ENCODE measurements at places on chromosomes 5 and 9.

GRCh38 chr9:35516479-35516878 is 26.6 kb downstream of the RUSC2 start:
- no peak for DNase-seq

GRCh38 chr9:89639961-89640360 is 35.1 kb downstream of the GADD45G start:
- no peak for DNase-seq

DNA sequence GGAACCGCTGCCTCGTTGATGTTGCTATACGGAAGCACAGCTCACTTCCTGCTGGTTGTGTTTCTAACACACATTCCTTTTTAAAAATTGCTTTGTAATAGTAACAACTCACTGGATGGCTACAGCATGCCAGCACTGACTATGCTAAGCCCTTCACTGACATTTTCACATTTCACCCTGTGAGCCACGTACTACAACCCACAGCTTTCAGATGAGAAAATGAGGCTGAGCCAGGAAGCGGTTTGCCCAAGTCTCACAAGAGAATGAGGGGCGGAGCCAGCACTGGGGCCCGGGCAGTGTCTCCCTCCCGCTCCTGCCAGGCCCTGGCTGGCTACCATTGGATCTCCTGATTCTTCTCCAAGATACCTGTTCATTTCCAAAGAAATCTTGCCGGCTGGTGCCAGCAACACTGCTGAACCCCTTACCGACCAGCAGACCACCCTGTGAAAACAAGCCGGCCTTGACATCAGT is 38.3 kb downstream of the FAM78A start:
- DNase-seq: peak; percentile 59

DNA sequence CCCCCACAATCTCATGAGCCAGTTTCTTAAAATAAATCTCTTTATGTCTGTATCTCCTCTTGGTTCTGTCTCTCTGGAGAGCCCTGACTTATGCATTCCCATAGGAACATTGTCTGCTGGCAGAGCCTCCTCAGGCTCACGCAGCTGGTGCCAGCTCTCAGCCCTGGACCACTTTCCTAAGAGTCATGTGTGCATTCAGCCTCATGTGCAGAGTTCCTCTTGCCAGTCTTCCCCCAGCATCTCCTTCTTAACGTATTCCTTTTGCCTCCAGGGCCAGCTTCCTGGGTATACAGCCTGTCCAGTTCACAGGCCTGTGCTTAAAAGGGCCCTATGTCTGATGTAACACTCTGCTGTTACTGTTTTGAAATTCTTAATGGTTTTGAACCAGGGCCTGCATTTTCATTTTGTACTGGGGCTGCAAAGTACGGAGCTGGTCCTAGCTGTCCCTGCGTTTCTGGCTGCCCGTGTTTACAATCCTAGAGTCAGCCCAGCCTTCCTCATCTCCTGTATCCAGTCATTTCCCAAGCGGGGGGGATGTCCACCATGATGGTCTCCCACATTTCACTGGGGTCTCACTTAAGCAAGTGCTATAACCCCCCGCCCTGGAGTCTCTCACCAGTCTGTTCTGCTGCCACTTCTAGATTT is 18.1 kb downstream of the ANKRD33B start:
- no peak for DNase-seq

GRCh38 chr5:133112026-133112660 is 60.3 kb downstream of the HSPA4 start:
- no peak for DNase-seq

GRCh38 chr9:121660876-121661275 is 9.4 kb downstream of the DAB2IP start:
- DNase-seq: no peak

DNA sequence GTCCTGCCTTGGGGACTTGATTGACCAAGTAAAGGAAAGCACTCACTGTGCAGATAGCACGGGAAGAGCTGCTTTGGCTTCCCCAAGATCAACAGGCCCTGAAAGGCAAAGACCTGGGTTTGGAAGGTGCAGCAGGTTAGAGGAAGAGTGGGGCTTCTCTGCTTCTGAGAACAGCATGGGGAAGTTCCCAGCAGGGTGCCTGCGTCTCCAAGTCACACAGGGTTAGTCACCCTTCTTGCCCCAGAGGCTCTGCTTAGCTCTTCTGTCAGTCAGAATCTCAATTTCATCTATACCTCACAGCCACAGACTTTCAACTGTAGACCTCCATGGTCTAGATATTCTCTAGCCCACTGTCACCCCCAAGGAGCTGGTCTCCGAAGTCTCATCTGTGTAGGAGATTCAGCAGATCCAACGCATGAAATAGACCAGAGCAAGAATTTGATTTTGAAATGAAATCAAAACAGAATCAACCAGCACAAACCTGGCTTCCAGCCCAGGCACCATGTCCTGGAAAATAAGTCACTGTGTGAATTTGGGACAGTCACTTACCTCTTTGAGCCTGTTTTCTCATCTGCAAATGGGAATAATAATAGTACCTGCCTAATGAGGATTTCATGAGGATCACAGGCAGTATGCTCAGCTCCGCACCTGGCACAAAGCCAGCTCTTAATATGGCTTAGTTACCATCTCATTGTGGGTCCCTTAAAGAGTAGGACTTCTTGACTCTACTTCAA is 64.0 kb downstream of the SFXN1 start:
- DNase-seq: no peak

- DNase-seq: no peak
Measured at GRCh38 chr9:86096386-86096785, 3.0 kb downstream of the GOLM1 start.

DNA sequence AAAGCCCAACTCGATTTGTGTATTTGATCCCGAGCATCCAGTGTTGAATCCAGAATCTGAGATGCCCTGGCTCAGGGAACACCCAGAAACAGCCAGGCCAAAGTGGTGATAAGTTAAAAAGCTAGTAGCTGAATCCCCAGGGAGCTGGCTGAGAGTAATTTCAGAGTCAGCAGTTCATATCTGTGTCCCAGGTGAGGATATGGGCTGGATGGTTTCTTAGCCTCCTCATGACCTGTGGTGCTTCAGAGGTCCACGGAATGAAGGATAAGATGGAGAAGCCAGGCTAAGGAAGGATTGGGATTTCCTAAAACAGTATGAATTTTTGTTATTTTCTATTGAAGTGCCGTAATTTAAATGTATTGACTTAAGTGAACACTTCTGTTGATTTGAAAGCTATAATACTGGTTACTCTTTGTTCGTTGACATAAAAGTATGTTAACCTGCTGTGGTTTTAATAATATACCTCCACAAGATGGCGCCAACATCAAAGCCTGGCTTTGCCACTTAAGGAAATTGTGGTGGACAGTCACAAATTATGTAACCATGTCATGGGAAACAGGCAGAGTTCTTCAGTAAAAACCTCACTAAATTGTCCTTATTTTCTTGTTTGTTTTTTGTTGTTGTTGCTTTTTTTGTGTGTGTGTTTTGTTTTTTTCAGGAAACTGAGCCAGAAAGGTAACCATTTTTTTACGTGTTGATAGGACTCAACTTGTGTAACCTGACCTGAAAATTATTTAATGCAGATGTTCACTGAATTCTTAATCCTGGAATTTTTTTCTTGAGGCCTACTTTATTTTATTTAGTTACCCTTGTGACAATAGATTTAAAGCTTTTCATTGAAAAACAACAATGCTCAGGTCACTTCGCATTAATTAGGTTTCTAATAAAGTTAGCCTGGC is 11.4 kb downstream of the MTAP start:
- DNase-seq: peak; percentile 34

DNA sequence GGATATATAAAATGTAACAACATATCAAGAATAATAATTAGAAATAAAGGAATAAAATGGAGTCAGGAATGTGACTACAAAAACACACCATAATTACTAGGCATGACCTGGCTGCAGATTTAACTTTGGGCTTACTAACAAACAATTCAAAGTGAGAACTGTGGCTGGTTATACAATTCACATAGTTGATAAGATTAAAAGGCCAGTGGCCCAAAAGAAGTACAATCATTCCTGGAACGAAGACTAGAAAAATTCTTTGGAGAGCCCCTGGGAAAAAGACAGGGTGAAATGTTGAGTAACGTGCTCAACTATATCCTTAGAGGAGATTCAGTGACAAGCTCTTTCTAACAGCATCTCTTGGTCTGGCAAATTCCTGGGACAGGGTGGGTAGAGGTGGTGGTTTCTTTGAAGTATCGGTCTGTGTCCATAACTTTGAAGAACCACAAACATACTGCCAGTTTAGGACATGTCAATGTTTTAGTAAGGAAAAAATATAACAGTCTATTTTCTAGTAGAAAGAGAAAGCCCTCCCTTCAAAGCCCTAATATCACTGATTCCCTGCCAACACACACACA is 75.0 kb upstream of the IL6ST start:
- no peak for DNase-seq

GRCh38 chr9:115349542-115349941 is 231.6 kb upstream of the TNC start:
- no peak for DNase-seq

GRCh38 chr9:130433168-130433946 is 11.4 kb upstream of the ASS1 start:
- DNase-seq: no peak

GRCh38 chr5:95191330-95191729 is 93.6 kb downstream of the MCTP1 start:
- no peak for DNase-seq

GRCh38 chr5:127891942-127892341 is 188.8 kb downstream of the CCDC192 start:
- no peak for DNase-seq

DNA sequence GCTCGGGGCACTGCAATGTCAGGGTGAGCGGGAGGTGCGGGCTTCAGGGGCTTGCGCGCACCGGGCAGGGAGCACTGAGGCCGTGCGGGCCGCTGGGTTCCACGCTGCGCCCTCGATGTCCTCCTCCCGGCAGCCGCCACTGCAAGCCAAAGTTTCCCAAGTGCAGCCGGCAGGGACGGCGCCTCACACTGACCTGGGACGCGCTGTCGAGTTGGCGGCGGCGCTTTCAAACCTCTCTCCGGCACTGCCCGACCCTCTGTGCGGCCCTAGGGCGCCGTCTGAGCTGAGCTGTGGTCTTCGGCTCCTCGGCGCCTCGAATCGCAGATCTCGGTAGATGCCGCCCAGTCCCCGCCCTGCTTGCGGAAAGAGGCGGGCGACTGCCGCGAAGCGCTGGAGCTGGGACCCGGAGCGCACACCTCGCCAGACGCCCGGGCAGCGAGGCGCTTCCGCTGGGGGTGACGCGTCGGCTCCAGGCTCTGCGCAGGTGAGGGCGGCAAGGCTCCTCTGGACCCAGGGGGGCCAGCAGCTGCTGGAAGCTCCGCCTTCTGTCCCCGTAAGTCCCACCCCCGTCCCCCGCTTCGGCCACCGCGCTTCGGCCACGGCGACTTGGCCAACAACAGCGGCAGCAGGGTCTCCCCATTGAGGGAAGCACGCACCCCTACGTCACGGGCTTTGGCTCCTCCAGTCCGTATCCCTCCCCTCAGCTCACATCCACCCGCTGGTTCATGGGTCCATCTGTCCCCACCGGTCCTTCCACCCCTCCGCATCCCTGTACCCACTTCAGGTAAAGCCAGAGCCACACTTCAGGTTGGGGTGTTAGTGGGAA is at the start of gene ANKRD34B:
Gene ANKRD34B, minus strand, starts transcription at position 320 of the 826 bp plus-strand sequence. CDS start 10,261 bp downstream, outside the sequence.
- no peak for DNase-seq

DNA sequence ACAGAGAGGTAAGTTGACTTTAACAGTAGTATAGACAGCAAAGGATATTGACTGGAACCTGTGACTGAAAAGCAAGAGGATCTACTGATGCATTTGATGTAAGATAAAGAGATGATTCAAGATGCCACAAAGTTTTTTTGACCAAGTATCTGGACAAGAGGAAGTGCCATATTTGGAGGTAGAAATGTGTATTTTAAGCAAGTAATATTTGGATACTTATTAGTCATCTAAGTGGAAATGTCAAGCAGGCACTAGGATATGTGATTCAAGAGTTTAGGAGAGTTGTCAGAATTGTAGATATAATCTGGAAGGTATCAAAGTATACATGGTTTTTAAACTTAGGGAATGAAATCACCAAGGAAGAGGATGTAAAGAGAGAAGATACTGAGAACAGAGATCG is 686.1 kb upstream of the CHD1 start:
- no peak for DNase-seq

DNA sequence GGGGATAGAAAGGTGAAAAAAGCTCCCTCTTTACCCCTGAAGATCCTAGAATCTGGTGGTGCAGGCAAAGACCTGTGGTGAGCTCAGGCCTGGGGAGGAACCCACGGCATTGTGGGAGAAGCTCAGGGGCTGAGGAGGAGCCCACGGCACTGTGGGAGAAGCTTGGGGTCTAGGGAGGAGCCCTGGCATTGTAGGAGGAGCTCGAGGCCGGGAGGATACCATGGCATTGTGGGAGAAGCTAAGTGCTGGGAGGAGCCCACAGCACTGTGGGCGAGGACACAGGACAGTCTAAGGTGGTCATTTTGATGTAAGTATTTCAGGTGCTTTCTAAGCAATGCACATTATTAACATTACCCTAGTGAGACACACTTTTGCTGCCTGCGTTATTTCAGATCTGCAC is 179.7 kb downstream of the HSD17B3 start:
- no peak for DNase-seq

DNA sequence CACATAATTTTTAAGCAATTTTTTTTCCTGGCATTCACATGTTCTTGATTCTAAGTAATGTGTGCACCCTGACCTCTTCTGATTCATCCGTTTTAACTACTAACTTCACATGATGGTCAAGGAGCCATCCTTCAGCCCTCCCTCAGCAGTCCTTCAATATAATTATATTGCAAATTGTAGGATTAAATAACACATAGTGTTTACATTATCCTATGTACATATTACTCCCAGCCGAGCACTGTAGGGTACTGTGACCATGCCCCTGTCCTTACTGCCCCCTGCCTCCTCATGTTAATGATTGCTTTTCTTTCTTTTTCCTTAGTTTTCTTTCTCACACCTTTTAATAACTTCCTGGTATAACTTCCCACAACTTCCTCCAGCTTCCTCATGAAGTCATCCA is 96.3 kb upstream of the FANCC start:
- DNase-seq: no peak

DNA sequence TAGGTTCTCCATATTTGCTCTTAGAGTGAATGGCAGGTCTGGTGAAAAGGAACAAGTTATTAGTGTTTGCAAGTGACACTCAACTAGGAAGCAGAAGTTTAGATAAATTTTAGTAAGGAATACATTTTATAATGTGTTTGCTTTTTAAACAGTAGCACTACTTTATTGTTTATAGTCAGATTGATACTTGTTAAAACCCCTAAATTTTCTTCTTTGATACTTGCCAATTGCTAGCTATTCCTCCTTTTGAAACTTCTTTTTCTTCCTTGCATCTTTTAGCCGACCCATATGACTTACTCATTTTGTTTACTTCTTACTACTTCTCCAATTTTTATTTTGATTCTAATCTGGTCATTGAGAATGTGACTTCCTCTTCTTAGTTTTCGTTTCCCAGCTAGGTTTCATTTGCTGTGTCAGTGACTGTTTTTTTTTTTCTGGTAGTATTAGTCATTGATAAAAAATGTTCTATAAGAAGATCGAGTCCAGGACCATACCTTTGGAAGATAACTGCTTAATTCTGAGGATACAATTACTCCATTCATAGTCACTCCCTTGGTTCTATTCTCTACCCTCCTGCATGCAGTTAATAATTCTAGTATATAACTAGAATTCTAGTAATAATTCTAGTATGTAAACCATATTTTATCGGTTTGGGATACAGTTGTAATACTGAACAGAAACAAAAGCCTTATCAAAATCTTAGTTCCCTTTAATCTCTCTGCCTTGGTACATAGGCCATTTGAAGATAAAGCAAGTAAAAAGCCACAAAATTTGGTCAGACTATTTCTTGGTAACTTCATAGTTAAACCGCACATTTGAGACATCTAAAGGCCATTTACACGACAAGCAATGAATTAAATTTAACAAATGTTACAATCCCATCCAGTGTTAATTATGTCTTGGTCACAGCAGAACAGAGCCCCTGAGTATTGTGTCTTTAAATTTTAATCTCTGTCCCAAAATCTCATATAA is 2.8 kb upstream of the RICTOR start:
- DNase-seq: no peak
